ENCODE measurements at places on chromosomes 1 and 21.

GRCh38 chr1:203440771-203441170 is 34.8 kb upstream of the PRELP start:
- DNase-seq: peak; percentile 76

DNA sequence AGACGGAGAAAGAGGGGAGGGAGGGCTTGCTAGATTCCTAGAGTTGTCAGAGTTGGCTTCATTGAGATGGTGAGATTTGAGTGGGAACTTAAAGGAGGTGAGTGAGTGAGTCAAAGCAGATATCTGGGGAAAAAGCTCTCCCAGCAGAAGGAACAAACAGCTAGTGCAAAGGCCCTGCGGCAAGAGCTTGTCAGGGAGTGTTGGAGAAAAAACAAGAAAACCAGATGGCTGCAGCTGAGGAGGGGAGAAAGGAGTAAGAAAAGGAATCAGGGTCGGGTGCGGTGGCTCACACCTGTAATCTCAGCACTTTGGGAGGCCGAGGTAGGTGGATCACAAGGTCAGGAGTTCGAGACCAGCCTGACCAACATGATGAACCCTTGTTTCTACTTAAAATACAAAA is 40.3 kb upstream of the SPOCD1 start:
- DNase-seq: no peak

GRCh38 chr1:3545363-3546047 is 65.8 kb downstream of the MEGF6 start:
- no peak for DNase-seq

GRCh38 chr1:61210435-61211154 is 128.2 kb downstream of the NFIA start:
- no peak for DNase-seq

GRCh38 chr1:3623441-3624199 is 1.2 kb upstream of the TPRG1L start:
- no peak for DNase-seq

DNA sequence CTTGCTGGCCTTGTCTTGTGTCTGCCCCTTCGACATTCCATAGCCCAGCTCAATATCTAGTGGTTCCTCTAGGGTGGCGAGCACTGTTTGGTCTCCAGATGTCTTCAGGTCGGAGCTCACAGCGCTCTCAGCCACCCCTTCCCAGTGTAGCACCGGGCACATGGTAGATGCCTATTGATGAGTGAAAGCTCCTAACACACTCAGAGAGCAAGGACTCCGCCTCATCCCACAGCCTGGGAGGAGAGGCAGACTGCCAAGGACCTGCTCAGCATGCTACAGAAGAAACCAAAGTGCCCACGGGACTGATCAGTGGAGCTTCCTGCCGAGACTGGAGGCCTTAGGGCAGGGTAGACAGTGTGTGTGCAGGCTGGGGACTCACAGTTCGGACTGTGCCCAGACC is 10.9 kb downstream of the PCSK9 start:
- no peak for DNase-seq

GRCh38 chr1:243246916-243247315 is 8.2 kb downstream of the CEP170 start:
- no peak for DNase-seq

DNA sequence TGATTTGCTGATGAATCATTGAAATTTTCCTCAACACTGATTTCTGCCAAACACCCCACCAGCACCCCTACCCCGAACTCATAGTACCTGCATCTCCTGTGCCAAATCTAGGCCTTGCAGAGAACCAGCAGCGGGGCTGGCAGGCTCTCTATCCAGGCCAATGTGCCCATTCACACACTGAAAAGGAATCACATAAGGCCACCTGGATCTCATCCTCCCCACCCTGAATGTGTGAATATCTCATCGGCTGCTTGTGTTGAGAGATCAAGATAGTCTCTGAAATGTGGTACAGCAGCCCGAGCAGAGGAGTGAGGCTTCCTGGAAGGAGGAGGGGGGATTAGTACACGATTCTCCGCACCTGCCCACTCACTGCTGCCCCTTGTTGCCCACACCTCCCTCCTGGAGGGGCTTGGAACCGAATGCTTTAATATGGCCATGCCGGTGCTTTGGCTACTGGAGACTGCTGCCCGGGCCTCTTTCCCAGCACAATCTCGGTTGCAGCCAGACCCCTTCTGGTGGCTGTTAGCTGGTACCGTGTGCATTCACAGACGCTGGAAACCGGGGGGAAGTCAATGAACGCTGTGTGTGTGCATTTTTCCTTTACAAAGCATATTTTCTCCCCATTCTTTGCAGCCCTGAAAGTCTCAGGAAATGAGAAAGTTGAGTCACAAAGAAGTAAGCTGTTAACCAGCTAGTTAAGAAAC is 619.5 kb downstream of the MATN1 start:
- no peak for DNase-seq

DNA sequence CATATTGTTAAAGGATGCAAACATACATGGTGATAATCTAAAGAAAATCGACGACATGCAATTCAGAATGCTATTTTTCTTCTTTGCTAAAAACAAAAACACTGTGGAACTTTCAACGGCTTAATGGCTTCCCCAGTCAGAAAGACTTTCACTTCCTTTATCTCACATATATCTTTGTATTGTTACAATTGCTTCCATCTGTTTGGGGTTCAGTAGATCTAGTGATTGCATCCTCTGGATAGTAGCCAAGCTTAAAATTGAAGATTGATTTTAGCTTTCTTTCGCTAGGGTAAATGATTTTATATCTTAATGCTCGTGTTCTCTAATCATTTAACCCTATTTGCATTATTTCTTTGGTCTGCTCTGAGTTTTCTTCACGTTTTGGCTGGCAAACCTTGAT is 31.8 kb upstream of the ADAMTS1 start:
- DNase-seq: no peak

DNA sequence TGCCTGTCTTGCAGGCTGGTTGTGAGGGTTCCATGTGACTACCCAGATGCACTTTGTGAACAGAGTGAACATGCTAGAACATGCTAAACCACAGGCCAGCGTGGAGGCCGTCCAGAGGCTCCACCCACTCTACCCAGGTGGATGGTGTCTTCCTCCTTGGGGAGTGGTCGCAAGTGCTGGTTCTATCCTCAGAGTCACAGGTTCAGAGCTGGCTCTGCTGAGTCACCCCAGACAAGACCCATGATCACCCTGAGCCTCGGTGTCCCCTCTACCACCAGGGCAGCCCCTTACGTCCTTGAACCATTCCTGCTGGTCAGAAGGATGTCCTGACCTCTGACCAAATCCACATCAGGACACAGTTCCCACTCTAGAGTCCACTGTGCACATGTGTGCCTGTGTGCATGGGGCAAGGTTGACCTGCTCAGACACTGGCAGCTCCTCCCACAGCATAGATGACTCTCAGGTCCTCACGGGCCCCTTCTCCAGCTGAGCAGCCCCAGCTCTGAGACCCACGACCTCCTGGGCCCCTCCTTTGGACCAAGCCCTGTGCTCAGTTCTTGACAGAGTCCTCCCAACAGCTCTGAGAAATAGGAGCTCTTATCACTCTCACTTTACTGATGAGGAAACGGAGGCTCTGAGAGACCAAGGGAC is 391.8 kb downstream of the MATN1 start:
- no peak for DNase-seq

GRCh38 chr1:6800745-6801144 is 15.5 kb downstream of the CAMTA1 start:
- no peak for DNase-seq
